A549 treated with ZK216348 at 1 μM for 4 hours (cell line): ENCODE measurements at places on chromosomes 4 and X. TPM values are rescaled to one million over a fixed set of nuclear protein-coding genes. Genes with fewer than 3 reads are reported as not detected.

The EVC2 gene
- 1.8 to 2.5 TPM (median 2.4 TPM) in 5 replicates for total RNA-seq

The MSANTD1 gene
- total RNA-seq, result 0.12 to 0.23 TPM (median 0.15 TPM) in 3 of 5 replicates, not detected in the others

The GLUD2 gene
- 2.4 to 3.3 TPM (median 2.9 TPM) in 5 replicates for total RNA-seq

The PNMA6A gene
- total RNA-seq, result 2.9 to 6.2 TPM (median 4.6 TPM) in 5 replicates

The RBM46 gene
- total RNA-seq, result not detected in 5 replicates

The PAK3 gene
- 0.11 TPM in 1 of 5 replicates, not detected in the others for total RNA-seq

The IL1RAPL2 gene
- total RNA-seq, result not detected in 5 replicates

The POLN gene
- total RNA-seq, result 0.46 to 1.2 TPM (median 0.88 TPM) in 5 replicates

The HSD17B13 gene
- total RNA-seq, result 0.07 to 0.13 TPM in 2 of 5 replicates, not detected in the others

The RAB33A gene
- 0.19 to 0.66 TPM (median 0.23 TPM) in 4 of 5 replicates, not detected in the other for total RNA-seq

The GAGE12J gene
- not detected in 5 replicates for total RNA-seq

The DCX gene
- total RNA-seq, result not detected in 5 replicates

The VSIG1 gene
- 0.33 to 0.59 TPM (median 0.47 TPM) in 5 replicates for total RNA-seq

The CSN1S1 gene
- total RNA-seq, result not detected in 5 replicates

The AR gene
- total RNA-seq, result 2.6 to 3.9 TPM (median 3.2 TPM) in 5 replicates

The SPATA4 gene
- total RNA-seq, result 0.22 to 0.32 TPM (median 0.25 TPM) in 3 of 5 replicates, not detected in the others

The VCX2 gene
- not detected in 5 replicates for total RNA-seq

The BEND4 gene
- not detected in 5 replicates for total RNA-seq

The THAP6 gene
- total RNA-seq, result 4.2 to 7.0 TPM (median 5.2 TPM) in 5 replicates

The COL4A6 gene
- 13.2 to 17.1 TPM (median 15.8 TPM) in 5 replicates for total RNA-seq

The ADH7 gene
- total RNA-seq, result not detected in 5 replicates

The RASSF6 gene
- 0.50 to 1.2 TPM (median 0.80 TPM) in 5 replicates for total RNA-seq

The PABPC1L2B gene
- not detected in 5 replicates for total RNA-seq

The GSX2 gene
- not detected in 5 replicates for total RNA-seq

The DOK7 gene
- total RNA-seq, result 0.12 to 0.85 TPM (median 0.41 TPM) in 5 replicates

The CCKAR gene
- not detected in 5 replicates for total RNA-seq

The SYNPO2 gene
- total RNA-seq, result 0.98 to 1.7 TPM (median 1.1 TPM) in 5 replicates

The PLAC1 gene
- total RNA-seq, result 0.41 to 1.00 TPM (median 0.71 TPM) in 5 replicates
